ENCODE measurements at places on chromosomes 7 and 10. TPM values are rescaled to one million over a fixed set of nuclear protein-coding genes. Genes with fewer than 3 reads are reported as not detected.

DNA sequence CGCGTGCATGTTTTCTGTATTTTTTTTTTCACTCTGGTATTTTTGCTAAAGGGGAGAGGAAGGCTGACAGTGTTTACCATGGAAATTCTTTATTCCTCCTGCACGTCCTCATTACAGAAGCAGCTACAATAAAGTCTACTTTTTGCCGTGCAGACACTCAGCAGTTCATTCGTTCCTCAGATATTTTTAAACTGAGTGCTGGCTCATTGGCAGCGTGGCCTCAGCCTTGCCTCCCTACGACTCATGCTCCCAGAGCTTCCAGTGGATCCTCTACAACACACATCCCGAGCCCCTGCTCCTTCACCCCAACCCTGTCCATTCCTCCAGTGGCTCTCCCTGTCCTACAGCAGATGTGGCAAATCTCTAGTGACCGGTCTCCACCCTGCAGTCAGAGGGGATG lies 239.2 kb upstream of the ZMIZ1 start:
- H3K27me3 ChIP-seq = no peaks in the 10 kb centered on the region
- DNase-seq = no peak
- H3K4me1 ChIP-seq = no peaks in the 10 kb centered on the region
- no peak overlapping the region for H3K4me3 ChIP-seq
- no peaks in the 10 kb centered on the region for H3K36me3 ChIP-seq

- DNase-seq = no peak
- no peak overlapping the region for H3K27ac ChIP-seq
- H3K4me1 ChIP-seq = no peaks in the 10 kb centered on the region
- peaks cover 3% of the 10 kb centered on the region for H3K27me3 ChIP-seq
- no peaks in the 10 kb centered on the region for H3K36me3 ChIP-seq
Observed at GRCh38 chr10:86336341-86336740, 30.3 kb downstream of the GRID1 start.

DNA sequence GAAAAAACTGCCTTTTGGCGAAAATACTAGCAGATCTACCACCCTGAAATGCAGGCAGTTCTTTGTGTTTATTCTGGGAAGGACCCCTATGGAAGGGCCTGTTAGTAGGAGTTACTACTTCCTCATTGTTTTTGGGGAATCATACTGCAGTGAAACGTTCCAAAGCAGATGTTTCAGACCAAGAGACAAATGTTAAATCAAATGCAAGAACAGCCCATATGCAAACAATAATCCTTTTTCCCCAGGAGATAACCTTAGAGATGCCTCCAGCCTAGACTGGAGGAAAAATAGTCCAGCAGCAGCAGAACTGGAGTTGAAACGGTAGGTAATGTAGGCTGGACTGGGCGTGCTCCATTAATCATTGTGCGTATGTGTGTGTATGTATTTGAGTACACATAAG lies 65.9 kb upstream of the VWDE start:
- H3K27ac ChIP-seq = no peak overlapping the region
- H3K36me3 ChIP-seq = no peaks in the 10 kb centered on the region
- no peaks in the 10 kb centered on the region for H3K27me3 ChIP-seq

The ANXA11 gene
- 249 TPM for total RNA-seq

- no peak overlapping the region for H3K4me3 ChIP-seq
- no peak overlapping the region for H3K27ac ChIP-seq
- H3K27me3 ChIP-seq = no peaks in the 10 kb centered on the region
- H3K4me1 ChIP-seq = no peaks in the 10 kb centered on the region
- H3K36me3 ChIP-seq = no peaks in the 10 kb centered on the region
Observed at GRCh38 chr7:95220328-95220727, 104.0 kb downstream of the PON1 start.

- DNase-seq = no peak
Observed at GRCh38 chr10:24908793-24909423, 43.5 kb downstream of the PRTFDC1 start.

DNA sequence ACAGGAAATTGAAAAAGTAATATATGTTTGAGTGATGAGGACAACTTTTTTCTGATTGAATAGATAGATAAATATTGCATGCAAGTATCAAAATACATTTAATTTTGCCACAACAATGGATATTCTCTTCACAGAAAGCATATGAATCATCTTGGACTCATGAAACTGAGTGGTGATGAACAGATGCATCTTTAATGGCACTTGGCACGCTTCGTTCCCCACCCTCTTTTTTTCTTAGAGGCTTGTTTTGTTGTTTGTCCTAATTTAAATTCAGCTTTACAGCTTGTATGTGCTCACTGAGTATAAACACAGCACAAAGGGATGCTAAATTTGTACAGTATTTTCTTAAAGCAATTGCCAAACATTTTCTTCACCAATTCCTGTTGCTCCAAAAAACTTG lies 145.0 kb upstream of the YAE1 start:
- H3K27me3 ChIP-seq = peaks cover 19% of the 10 kb centered on the region
- H3K36me3 ChIP-seq = no peaks in the 10 kb centered on the region
- no peak overlapping the region for H3K27ac ChIP-seq
- H3K4me1 ChIP-seq = no peaks in the 10 kb centered on the region

DNA sequence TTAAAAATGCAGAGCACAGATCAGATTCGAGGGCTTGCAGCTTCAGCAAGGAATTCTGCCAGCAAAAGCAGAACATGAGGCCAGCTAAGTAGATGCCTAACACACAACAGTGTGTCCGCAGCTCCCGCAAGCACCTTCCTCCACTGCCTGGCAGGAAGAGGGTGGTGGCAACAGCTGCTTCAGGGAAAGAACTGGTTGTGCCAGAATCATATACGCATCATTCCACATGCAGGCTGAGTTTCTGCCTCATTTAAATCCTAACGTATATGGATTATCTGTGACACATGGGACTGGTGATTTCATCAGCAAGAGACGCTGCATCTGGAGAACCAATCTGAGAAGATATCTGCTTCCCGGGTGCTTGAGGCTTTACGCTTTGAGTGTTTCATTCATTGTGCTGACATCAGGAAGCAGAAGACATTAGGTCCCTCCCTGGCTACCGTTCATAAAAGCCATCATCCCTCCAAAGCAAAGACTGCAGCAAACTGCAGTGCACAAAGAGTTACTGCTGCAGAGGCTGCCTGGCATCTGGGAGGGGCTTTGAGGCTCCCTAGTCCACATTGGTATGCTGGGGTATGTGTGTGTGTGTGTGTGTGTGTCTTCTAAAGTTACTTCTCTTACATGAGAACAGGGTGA lies 78.8 kb downstream of the FAM13C start:
- no peak for DNase-seq
- H3K36me3 ChIP-seq = no peaks in the 10 kb centered on the region
- no peak overlapping the region for H3K4me3 ChIP-seq

- DNase-seq = no peak
- H3K27ac ChIP-seq = no peak overlapping the region
- peaks cover 7% of the 10 kb centered on the region for H3K27me3 ChIP-seq
- H3K4me3 ChIP-seq = no peak overlapping the region
Observed at GRCh38 chr10:97150013-97150595, 35.7 kb downstream of the SLIT1 start.

DNA sequence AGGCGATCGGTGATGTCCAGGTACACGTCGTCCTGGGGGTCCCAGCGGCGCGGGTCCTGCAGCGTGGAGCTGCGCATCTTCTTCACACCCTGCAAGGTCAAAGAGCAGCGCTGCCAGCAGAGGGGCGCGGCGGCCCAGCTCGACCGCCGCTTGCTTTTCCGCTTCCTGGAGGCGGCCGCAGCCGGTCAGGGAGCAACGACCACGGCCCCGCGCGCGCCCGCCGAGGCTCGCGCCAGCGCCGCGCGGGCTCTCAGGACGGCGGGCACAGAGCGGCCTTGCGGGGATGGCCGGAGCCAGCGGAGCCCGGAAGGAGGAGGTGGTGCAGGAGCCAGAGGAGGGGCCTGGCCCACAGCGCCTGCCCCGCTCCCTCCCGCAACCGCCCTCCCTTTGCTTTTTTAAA lies 76.4 kb upstream of the CDC14C start:
- no peak overlapping the region for H3K27ac ChIP-seq
- H3K27me3 ChIP-seq = no peaks in the 10 kb centered on the region

DNA sequence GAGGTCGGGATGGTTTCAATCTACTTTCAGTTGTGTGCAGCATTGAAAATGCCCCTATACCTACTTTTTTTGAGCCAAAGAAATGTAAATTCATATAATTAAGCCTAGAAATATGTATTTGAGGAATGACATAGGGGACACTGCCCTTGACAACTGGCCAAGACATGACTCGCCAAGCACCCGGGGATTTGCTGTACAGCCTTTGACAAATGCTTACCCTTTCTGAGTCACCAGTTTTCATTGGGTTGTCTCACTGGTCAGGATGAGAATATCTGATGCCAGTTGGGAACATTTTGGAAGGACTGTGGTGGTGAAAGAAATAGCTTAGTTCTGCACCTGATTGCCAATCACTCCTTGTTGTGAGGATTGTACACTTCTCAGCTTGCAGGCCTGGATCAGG lies 166.8 kb upstream of the HABP2 start:
- no peak for DNase-seq
- H3K4me1 ChIP-seq = peaks cover 28% of the 10 kb centered on the region
- H3K27ac ChIP-seq = no peak overlapping the region

DNA sequence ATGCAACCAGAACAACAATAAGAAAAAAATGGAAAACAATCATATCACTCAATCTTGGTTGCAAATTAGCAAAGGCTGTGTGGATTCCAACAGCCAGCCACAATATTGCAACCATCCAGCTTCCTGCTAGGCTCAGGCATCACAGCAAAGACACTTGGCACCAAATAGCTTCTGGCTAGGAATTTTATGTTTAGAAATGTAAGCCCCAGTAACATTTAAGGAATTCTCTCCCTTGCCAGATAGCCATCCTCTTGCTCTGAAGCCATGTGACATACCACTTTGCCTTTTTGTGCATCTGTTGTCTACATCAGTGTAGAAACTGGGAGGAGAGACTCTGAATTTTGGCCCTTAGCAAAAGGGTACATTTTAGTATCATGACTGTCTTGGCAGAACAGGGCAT lies 22.2 kb downstream of the MKX start:
- DNase-seq = no peak
- no peak overlapping the region for H3K4me3 ChIP-seq
- no peak overlapping the region for H3K27ac ChIP-seq
- no peaks in the 10 kb centered on the region for H3K4me1 ChIP-seq
- no peaks in the 10 kb centered on the region for H3K36me3 ChIP-seq

DNA sequence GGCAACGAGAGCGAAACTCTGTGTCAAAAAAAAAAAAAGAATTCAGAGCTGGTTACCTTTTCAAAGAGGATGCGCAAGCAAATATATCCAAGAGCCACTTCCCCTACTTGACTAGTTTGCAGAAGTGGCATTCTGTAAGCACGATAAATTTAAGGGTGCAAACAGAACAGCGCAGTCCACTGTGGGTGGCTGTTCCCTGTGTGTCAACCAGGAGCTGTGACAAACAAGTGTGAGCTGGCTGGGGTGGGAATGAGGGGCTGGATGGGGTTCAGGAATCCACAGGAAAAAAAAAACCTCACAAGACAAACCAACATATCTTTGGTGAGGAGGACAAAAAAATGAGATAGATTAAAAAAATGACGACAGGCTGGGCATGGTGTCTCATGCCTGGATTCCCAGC lies 15.9 kb downstream of the GUSB start:
- H3K4me3 ChIP-seq = no peak overlapping the region
- no peak for DNase-seq
- H3K36me3 ChIP-seq = peaks cover 68% of the 10 kb centered on the region
- no peaks in the 10 kb centered on the region for H3K4me1 ChIP-seq
- no peak overlapping the region for H3K27ac ChIP-seq
- H3K27me3 ChIP-seq = no peaks in the 10 kb centered on the region

- H3K27me3 ChIP-seq = peaks cover 6% of the 10 kb centered on the region
- peaks cover 7% of the 10 kb centered on the region for H3K4me1 ChIP-seq
- no peaks in the 10 kb centered on the region for H3K36me3 ChIP-seq
- H3K27ac ChIP-seq = no peak overlapping the region
- no peak for DNase-seq
Observed at GRCh38 chr10:129123428-129123827, 343.6 kb upstream of the MGMT start.

The MKI67 gene
- total RNA-seq = 356 TPM

Measured in activated CD8-positive, alpha-beta T cell treated with anti-CD3 and anti-CD28 coated beads, Interleukin-2, amount 10 ng/mL, durations not matched to agents 7 days and 5 days (primary cell).